ENCODE measurements at places on chromosomes 4 and X.

DNA sequence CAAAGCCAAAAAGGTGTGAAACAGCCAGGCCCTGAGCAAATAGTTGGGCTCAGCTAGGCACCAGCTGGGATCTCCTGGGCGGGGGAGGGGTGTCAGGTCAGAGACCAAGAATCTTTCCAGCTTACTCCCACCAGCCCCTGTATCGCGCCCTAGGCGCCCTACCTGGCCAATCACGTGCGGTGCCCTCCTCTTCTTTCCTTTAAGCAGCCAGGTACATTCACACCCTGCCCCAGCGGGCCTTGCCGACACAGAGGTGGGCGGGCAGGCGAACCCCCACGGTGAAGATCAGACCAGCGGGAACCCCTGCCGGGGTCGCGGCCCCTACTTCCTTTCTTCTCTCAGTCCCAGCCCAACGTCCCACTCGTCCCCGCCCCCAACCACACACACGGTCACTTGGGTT lies 9.1 kb downstream of the ARHGAP36 start:
- no peak for DNase-seq
- no peaks in the 10 kb centered on the region for H3K4me1 ChIP-seq
- H3K27me3 ChIP-seq, result peaks cover 47% of the 10 kb centered on the region
- H3K27ac ChIP-seq, result no peak overlapping the region
- H3K4me3 ChIP-seq, result no peak overlapping the region
- no peaks in the 10 kb centered on the region for H3K36me3 ChIP-seq

DNA sequence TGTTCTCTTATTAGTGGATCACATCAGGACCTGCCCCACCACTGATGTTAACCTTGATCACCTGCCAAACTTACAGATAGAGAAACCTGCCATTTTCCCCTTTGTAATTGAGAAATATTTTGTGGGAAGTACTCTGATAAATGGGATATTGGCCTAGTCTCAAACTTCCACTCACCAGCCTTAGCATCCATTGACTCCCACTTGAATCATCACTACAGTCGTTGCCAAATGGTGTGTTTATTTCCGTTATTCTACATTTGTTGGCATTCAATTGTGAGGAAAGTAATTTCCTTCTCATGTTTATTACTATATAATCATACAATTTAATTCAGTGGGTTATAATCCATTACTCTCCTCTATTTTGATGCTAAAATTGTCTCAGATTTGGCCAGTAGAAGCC lies 156.4 kb upstream of the CXCL13 start:
- H3K4me1 ChIP-seq, result no peaks in the 10 kb centered on the region
- H3K27me3 ChIP-seq, result no peaks in the 10 kb centered on the region
- H3K27ac ChIP-seq, result no peak overlapping the region
- DNase-seq, result no peak

DNA sequence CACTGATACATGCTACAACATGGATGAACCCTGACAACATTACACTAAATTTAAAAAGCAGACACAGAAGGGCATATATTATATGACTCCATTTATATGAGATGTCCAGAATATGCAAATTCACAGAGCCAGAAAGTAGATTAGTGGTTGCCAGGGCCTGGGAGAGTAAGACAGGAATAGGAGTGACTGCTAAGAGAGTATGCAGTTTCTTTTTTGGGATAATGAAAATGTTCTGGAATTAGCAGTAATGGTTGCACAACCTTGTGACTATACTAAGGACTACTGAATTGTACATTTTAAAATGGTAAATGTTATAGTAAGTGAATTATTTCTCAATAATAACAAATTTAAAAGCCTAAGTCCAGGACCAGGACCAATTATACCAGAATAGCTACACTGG lies 29.5 kb upstream of the NUP54 start:
- no peak for DNase-seq
- no peaks in the 10 kb centered on the region for H3K27me3 ChIP-seq
- no peak overlapping the region for H3K4me3 ChIP-seq
- H3K27ac ChIP-seq, result no peak overlapping the region
- peaks cover 30% of the 10 kb centered on the region for H3K36me3 ChIP-seq

DNA sequence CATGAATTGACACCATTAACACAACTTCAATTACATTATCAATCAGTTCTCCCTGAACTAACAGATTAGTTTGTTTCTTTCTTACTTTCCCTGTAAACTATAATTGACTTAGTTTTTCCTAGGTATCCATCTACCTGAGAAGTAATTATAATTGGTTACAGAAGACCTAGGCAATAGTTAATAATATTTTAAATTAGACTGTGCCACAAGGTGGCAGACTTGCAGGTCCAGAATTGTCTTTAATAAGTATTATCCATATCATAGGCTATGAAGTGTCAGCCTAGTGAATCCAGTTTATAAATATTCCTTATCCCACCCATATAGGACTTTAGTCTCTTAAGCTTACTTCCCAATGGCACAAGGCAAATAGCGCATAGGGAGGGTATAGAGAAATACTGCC lies 48.9 kb upstream of the FAM47B start:
- no peaks in the 10 kb centered on the region for H3K4me1 ChIP-seq
- no peak overlapping the region for H3K27ac ChIP-seq
- H3K27me3 ChIP-seq, result no peaks in the 10 kb centered on the region
- DNase-seq, result no peak

- DNase-seq, result no peak
- no peak overlapping the region for H3K27ac ChIP-seq
- H3K27me3 ChIP-seq, result no peaks in the 10 kb centered on the region
- H3K4me3 ChIP-seq, result no peak overlapping the region
Measured at GRCh38 chr4:184790826-184791225, 34.9 kb downstream of the ACSL1 start.

- no peak for DNase-seq
- no peaks in the 10 kb centered on the region for H3K4me1 ChIP-seq
- no peak overlapping the region for H3K27ac ChIP-seq
- H3K36me3 ChIP-seq, result no peaks in the 10 kb centered on the region
- H3K27me3 ChIP-seq, result no peaks in the 10 kb centered on the region
Measured at GRCh38 chr4:105858466-105859040, 36.7 kb upstream of the NPNT start.

DNA sequence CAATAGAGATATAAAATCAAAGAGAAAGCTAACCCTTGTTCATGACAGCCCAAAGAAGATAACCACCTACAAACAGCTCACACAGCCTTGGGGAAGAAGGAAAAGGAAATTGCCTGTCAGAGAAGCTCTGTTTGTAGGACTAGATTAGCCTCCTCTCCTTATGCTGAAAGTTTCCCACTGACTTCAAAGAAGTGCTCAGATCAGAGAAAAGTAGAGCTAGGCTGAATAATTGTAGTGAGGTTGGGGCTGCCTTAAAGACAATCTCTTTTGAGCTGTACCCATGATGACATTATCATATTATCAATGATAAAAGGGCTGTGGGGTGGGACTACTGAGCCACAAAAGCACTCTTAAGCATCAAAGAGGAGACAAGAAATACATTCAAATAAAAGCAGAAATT lies 223.0 kb upstream of the GALNT7 start:
- no peaks in the 10 kb centered on the region for H3K4me1 ChIP-seq
- H3K36me3 ChIP-seq, result no peaks in the 10 kb centered on the region
- no peaks in the 10 kb centered on the region for H3K27me3 ChIP-seq
- no peak for DNase-seq
- no peak overlapping the region for H3K27ac ChIP-seq

Data from suprapubic skin (tissue), 4 donors.